ENCODE measurements at places on chromosomes 7 and 10.

GRCh38 chr7:50632561-50633413 is 67.6 kb upstream of the DDC start:
- peak; percentile 73 for DNase-seq

DNA sequence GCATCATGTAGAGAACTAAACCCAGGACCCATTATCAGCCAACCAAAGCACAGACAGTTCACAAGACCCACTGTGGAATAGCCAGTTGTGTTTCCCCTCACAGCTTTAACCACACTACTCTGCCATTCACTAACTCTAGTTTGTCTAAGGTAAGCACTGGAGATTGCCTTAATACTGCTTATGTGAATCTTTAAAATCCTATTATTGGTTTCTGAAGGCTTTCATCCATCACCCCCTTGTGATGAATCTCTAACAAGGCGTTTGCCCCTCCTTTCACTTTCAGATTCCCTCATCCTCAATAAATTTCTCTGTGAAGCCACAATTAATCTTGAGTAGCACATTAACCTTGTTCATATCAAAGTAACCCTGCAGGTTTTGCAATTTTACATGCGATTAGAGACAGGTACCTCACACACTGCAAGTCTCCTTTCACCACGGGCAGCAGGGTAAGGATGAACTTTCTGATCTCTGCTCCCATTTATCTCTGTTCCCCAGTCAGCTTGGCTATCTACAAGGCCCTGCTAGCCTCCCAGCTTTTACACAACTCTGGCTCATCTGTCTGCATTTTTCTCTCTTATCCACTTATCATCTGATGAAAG is 785.6 kb downstream of the REEP3 start:
- no peak for DNase-seq

DNA sequence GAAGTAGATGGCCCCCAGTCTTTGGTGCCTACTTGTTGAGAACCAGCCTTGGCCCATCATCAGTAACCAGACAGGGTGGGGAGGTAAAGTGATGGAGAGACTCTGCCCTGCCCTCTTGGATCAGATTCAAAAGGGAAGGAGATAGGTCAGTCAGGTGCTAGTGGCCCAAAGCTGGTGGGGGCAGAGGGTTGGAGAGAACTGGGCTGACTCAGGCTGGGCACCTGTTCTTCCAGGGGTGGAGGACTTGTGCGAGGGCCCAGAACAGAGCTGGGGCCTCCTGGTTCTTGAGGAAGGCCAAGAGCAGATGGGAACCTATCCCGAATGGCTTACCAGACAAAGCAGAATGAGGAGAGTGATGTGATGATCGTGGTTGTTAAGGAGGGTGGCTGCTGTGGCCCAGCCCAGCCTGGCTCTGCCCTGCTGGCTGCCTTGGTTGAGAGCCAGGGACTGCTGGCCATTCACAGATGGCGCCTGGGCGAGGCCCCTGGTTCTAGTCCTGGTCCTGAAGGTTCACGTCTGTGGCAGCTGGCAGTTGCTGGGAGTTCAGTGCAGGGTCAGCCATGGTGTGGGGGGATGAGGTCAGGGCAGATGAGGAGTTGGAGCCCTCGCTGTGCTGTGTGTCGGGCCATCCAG is 36.6 kb downstream of the PALD1 start:
- no peak for DNase-seq

- DNase-seq, result no peak
These were observed 108.6 kb downstream of the TRIM24 start for GRCh38 chr7:138568655-138569054.

DNA sequence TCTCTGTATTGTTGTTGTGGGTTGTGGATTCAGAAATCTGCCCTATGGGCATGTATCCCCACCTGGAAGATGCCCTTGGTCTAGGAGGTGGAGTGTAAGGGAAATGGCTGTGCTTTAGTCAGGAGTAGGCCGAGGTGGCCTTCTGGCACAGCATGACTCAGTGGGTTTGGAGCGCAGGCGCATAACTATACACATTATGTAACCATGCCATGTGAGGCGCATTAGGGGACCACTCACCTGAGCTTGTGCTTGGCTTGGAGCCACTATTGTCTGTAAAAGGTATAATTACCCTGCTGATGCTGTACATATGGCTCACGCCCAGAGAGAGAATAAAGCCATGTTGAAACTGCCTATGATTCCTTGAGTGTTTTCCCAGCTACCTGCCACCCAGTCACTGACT is 20.6 kb upstream of the ADAMTS14 start:
- DNase-seq, result no peak

DNA sequence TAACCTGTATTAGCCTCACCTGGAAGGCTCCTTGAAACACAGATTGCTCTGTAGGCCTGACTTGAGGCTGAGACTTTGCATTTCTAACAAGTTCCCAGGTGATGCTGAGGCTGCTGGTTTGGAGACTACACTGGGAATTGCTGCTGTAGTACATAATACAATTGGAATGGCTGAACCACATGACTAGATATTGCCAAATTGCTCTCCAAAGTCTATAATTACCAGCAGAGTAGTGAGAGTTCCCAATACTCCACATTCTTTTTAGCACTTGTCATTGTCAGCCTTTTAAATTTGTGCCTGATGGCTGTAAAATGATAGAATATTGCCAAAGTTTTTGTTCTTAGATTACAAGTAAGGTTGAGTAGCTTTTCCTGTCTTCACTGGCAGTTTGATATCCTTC is 39.9 kb downstream of the PLEKHA8 start:
- no peak for DNase-seq

DNA sequence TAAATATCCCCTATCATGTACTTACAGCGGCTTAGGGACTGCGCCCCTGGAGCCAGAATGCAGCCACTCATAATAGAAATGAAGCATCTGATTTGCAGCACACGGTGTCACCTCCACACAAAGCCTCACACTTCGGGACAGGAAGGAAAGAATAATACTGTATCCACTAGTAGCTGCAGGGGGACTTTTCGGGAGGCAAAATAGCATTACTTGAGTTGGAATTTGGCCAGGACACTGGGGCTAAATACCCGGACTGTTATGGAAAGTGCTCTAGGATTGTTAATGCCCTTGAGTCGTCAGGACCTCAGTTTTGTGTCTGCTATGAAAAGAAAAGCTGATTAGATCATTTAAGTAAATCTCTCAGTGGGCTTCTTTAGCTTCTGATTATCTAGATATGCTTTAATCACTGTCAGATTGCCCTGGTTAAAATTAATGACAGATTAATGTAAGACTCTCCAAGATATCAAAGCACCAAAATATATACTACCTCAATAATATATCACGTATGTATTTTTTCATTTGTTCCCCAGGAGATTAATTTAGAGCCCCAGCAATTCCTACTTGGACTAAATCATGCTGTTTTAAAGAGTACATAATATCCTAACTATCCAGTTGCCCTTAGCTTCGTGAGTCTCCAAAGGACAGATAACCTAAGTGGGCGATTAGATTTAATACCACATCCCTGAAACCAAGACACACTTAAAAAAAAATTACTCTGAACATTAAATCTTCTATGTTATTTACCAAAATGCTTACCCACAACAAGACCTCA is 173.0 kb upstream of the NEBL start:
- no peak for DNase-seq

DNA sequence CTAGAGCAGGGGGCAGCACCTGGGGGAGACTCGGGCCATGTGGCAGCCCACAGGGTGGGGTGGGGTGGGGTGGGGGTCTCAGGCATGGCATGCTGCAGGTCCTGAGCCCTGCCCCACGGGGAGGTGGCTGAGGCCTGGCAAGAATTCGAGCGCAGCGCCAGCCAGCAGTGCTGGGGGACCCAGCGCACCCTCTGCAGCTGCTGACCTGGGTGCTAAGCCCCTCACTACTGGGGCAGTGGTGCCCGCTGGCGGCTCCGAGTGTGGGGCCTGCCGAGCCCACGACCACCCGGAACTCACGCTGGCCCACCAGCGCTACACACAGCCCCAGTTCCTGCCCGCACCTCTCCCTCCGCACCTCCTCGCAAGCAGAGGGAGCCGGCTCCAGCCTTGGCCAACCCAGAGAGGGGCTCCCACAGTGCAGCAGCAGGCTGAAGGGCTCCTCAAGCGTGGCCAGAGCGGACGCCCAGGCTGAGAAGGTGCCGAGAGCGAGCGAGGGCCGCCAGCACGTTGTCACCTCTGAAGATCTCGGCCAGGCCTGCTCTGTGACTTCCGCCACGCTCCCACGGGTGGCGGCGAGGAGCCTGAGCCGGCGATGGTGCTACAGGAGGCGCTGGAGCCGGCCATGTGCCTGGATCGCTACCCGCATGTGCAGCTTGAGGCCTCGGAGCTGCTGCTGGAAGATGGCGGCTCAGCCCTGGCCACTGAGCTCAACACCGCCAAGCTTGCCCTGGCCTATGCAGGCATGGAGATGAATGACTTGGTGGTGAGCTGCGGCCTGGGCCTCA is 145.1 kb upstream of the C7orf33 start:
- DNase-seq, result no peak

GRCh38 chr10:77533146-77533886 is 104.3 kb downstream of the KCNMA1 start:
- no peak for DNase-seq

DNA sequence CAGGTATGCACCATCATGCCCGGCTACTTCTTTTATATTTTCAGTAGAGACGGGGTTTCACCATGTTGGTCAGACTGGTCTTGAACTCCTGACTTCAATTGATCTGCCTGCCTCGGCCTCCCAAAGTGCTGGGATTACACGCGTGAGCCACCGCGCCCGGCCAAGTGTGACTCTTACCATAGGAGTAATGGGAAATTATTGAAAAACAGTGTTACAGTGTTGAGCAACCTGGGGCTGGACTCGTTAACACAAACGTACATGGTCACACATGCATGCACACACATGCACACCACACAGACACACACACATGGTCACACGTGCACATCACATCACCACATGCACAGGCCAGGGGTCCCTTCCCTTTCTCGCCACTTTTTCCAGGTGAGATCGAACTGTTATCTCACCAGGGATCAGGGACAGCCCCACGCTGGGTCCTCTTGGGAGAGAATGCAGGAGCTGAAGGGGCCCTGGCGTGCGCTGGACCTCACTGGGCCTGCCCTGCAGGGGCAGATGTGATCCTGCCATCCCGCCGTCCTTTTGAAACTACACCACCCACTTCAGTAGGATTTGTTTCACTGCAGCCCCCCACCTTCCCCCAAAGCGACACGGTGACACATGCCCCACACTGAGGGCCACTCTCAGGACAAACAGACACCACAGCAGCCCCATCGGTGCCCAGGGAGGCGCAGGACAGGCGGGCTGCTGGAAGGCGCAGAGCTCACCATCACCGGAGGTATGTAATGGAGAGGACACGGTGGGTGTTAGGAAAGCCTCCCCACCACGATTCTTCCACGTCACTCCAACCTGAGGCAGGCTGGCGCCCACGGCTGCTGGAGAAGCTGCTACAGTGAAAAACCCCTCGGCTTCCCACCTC is 10.2 kb downstream of the RADIL start:
- no peak for DNase-seq

- no peak for DNase-seq
These were observed 14.8 kb downstream of the TSPAN14 start for GRCh38 chr10:80468806-80469421.

- peak; percentile 86 for DNase-seq
These were observed 46.9 kb upstream of the SEPTIN7 start for GRCh38 chr7:35753761-35754603.

GRCh38 chr7:136002802-136003201 is 25.6 kb upstream of the MTPN start:
- DNase-seq, result no peak

DNA sequence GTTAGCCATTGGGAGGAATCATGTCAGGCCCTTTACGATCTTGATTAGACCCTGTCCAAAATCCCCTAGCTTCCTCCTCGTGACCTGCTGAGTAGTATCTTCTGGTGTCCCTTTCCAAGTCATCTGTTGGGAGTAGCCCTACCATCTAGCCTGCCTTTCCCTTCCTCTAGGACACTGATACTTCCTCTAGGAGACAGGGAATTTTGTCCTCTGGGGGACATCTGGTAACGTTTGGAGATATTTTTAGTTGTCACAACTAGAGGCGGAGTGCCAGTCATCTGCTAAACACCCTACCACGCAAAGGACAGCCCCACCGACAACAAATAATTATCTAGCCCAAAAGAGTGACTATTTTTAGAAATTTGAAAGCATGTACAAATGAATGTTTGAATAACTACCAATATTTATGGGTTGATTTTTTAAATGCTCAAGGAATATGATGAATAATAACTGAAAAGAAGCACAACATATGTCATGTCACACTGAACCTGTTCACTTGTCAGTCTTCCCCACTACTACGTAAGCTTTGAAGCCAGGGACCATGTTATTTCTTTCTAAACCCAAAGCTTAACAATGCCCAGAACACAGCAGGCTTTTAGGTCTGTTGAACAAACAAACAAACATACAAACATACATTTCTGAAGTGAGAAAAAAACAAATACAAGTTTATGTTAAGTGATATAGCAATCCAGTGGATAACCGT is 105.9 kb downstream of the ARHGAP12 start:
- no peak for DNase-seq

DNA sequence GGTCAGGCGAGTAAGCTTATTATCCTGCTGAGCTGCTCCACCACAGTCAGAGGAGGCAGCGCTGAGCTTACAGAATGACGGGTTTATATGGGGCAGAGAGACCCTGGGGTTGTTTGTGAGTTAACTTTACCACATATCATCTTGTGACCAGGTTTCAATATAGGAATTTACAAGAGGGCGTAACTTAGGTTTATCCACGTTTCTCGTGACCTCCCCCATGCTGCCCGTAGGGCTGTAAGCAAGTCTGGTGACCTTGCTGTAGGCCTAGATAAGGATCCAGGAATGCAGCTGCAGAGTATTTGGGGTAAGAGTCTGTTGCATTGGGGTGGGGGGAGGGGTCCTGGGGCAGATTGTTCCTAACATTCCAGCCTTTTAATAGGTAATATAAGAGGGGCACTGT is 24.6 kb downstream of the SCIN start:
- DNase-seq, result no peak

- DNase-seq, result no peak
These were observed 237.9 kb upstream of the DGKB start for GRCh38 chr7:15140431-15140830.

- no peak for DNase-seq
These were observed 51.9 kb upstream of the PTN start for GRCh38 chr7:137395420-137395819.

DNA sequence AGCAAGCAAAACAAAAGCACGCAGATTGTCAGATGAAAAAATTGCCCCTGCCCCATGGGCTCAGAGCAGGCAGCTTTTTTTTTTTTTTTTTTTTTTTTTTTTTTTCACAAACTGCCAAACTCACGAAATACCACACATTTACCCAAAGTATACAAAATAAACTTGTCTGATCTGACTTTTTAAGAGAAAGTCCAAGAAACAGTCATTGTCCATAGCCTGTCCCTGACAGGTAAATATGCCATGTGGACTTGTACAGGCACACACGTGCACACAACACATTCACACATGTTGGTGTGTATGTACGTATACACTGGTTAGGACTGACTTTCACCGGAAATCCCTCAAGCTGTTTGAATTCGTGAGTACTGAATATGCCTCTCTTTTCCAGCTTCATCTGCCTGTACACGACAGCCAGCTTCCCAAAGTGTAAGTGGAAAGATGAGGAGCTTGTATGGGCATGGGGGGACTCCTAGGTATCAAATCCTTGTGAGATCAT is 929 bp upstream of the HGF start:
- no peak for DNase-seq

- DNase-seq, result no peak
These were observed 111.6 kb downstream of the ADCY1 start for GRCh38 chr7:45685619-45686240.
